ENCODE measurements at places on chromosomes 5 and 9.

DNA sequence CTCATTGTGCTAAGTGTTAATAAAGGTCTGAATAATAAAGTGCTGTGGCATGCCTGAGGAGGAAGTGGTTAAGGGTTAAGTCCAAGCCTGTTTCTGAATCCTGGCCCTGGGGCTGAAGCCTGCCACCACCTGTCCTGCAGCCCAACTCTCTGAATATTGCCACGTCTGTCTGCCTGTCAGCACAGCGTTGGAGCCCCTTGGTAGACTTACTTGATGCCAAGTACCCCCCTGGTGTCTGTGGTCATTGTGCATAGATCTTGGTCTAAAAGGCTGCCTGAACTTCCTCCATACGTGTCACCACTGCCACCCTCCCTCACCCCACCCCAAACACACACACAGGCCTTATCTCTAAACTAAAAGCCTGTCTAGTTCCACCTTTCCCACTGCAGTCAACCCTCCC is 35.4 kb upstream of the SLC2A8 start:
- DNase-seq = peak; percentile 5

DNA sequence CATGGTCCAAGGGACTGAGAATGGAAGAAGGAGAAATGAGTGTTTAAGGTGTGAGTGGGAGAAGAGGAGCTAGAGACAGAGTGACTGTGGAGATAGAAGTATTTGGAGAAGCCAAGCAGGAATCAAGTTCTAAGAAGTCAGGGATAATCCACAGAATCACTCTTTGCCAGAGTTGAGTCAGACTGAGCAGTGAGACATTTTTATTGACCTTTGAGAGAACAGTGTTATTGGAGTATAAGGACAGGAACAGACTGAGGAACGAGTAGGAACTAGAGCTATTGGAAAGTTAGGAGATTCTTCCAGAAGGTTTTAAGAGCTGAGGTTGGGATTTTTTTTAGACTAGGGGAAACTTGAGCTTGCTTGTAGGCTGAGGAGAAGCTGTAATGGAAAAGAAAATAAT is 37.2 kb downstream of the RCL1 start:
- no peak for DNase-seq

DNA sequence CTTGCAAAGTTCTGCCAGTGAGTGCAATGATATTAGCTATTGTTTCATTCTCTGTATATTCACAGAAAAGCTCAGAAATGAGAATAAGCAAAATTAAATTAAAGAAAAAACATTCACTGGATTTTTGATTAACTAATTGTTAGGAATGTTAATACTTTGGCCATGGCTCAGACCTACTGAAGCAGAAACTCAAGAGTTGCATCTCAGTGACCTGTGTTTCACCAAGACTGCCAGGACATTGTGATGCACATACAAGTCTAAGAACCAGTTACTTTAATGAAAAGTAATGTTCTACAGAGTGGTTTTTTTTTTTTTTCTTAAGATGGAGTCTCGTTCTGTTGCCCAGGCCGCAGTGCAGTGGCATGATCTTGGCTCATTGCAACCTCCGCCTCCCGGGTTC is 464.9 kb upstream of the NMUR2 start:
- DNase-seq = no peak

DNA sequence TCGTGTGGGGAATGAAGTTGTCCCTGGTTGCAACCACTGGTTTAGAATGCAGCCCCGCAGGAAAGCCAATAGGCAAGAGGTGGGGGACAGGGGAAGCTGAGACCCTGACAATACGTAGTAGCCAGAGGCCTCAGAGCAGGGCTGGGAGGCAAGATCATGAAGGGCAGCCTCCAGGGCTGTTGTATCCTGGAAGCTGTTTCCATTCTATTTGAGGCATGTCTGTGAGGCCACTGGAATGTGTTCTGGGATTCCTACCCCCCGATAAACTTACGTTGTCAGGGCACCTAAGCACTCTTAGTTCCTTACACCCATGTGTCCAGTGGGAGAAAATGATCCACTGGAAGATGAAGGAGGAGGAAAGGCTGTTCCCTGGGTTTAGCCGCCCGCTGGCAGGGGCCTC is 177.3 kb downstream of the CFAP90 start:
- no peak for DNase-seq

DNA sequence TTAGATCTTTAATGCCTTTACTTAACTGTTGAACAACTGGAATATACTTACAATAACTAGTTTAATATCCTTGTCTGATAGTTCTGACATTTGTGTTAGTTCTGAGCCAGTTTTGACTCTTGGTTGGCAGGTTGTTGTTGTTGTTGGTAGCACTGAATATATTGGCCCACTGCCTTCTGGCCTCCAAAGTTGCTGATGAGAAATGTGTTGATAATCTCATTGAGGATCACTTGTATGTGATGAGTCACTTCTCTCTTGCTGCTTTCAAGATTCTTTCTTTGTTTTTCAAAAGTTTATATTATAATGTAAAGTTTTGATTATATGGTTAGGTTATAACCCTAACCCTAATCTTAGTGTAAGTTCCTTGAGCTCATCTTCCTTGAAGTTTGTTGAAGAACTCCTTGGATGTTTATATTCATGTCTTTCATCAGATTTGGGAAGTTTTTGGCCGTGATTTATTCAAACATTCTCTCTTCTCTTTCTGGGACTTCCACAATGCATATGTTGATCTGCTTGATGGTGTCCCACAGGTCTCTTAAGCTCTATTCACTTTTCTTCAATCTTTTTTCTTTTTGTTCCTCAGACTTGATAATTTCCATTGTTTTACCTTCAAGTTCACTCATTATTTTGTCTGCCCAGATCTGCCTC is 149.7 kb downstream of the FGF18 start:
- DNase-seq = no peak

DNA sequence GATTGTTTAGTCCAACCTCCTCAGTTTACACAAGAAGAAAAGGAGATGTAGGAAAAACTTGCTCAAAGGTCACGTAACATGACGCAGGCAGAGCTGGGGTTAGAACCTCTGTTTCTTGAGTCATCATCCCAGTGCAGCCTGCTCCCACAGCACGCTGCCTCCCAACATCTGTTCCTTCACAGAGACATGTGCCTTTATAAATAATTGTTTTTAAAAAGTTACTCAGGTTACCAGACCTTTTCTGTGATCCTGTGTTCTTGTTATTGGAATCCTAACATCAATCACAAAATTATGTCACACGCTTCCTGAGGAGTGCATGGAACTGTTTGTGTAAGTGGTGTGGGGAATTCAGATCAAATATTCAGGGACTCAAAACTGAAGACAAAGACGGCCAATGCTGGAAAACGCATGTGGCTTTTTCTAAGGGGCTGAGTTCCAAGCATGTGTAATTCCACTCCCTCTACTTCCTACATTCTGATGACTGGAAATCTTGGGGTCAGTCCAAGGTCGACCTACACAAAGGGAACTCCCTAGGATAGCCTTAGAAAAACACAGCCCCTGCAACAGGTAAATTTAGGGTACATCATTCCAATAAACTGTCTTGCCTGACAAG is 184.3 kb downstream of the TSSK1B start:
- no peak for DNase-seq

DNA sequence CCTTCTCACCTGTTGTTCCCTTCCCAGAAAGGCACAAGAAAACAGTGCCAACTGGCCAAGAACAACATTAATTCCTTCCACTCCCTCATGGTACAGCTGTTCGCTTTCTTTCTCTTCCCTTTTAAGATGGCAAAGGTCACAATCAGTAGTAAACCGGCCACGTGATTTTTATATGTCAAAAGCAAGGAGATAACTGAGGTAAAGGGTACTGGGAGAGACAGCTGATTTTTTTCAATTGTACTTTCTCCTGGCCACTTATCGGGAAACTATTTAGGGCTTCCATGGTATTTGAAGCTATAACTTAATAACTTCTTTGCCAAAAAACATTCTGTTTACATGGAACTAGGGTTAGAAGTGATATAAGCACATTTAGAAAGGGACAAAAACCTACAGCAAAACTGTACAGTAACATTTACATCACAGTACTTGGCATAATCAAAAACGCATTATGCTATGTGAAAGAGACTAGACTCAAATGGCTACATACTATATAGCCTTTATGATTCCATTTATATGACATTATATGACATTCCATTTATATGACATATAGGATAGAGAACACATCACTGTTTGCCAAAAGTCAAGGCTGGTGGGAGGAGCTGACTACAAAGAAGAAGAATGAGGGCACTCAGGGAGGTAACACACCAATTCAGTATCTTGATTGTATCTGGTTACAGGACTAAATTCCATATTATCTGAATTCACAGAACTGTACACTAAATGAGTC is 24.8 kb downstream of the PLPP1 start:
- no peak for DNase-seq

GRCh38 chr9:137029058-137029936 is 1.3 kb upstream of the ABCA2 start:
- peak; percentile 92 for DNase-seq

DNA sequence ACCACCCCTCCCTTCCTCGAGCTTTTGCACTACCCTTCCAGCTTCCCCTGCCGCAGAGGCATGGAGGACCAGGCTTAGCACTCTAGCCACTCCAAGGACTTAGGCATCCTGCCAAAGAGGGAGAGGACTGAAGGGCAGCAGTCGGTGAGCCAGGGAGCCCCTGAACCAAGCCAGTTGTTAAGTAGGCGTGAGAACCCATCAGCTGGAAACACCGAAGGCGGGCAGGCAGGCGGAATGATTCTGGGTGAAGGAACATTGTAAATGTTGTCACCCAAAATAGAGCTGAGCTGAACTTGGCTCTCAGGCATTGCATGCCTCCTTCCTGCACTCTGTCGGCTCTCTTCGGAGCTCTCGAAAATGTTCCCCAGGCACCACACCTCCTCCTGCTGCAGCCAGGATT is 42.8 kb downstream of the NRG2 start:
- DNase-seq = no peak

GRCh38 chr5:146193285-146193684 is 10.1 kb upstream of the RBM27 start:
- DNase-seq = no peak

DNA sequence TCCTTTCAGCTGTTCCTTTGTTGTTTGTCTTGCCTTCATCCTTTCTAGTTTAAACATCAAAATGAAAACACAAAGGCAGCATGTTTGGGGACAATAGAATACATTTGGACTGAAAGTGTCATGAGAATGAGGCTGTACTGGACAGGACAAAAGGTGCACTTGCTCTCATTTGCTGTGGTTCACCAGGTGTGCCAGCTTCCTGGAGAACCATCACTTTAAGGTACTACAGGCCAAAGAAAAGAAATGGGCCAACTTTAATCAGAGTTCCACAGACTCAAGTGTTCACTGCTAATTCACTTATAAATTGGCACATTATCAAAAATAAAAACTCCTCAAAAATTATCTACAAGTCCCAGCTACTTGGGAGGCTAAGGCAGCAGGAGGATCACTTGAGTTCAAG is 53.8 kb downstream of the ABHD17B start:
- no peak for DNase-seq

- no peak for DNase-seq
Measured at GRCh38 chr5:137847687-137848086, 20.0 kb upstream of the MYOT start.

GRCh38 chr5:13939638-13940037 is 4.8 kb downstream of the DNAH5 start:
- no peak for DNase-seq

- no peak for DNase-seq
Measured at GRCh38 chr5:81389025-81389424, 4.9 kb downstream of the ACOT12 start.

DNA sequence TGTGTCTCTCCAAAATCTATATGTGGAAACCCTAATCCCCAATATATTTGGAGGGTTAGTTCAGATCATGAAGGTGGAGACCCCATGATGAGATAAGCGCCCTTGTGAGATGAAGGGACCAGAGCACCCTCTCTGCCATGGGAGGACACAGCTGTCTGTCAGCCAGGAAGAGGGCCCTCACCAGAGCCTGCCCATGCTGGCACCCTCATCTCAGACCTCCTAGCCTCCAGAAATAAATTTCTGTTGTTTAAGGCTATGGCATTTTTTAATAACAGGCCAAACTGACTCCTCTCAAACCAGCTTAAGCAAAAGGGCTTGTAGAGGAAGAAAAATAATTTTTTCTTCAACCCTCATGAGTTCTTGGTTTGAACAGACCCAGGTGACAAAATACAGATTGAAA is 79.2 kb upstream of the MAMDC2 start:
- DNase-seq = no peak

DNA sequence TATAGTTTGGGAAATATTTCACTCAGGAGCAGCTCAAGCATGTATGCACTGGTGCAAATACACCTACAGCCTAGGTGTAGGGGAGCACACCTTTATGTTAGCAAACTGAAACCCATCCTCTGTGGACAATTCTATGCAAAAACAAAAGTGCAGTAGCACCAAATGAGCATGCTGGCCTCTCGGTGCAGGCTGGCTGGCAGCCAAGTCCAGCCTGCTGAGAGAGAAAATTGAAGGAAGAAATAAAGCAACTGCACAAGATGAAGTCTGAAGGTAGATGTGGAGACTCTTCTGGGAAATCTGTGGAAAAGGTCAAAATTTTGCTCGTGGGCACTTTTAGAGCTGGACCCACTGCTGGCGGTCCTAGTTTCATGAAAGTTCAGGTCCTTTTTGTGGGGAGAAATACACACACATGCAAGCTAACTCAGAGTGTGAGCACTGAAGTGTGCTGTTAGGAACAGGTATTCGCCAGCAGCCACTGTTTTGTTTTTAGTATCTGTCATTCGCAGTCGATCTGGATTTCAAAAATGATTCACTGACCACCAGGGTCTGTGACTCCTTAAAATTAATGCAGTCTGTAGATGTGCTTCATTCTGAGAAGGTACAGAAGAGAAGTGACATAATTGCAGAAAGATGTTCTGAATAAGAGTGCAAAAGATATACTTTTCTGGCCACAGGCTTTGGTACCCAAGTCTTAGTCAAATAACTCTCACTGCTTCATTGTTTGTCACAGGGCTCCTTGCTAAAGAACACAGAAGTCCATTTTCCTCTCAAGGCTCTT is 281.7 kb downstream of the PARP8 start:
- DNase-seq = no peak

DNA sequence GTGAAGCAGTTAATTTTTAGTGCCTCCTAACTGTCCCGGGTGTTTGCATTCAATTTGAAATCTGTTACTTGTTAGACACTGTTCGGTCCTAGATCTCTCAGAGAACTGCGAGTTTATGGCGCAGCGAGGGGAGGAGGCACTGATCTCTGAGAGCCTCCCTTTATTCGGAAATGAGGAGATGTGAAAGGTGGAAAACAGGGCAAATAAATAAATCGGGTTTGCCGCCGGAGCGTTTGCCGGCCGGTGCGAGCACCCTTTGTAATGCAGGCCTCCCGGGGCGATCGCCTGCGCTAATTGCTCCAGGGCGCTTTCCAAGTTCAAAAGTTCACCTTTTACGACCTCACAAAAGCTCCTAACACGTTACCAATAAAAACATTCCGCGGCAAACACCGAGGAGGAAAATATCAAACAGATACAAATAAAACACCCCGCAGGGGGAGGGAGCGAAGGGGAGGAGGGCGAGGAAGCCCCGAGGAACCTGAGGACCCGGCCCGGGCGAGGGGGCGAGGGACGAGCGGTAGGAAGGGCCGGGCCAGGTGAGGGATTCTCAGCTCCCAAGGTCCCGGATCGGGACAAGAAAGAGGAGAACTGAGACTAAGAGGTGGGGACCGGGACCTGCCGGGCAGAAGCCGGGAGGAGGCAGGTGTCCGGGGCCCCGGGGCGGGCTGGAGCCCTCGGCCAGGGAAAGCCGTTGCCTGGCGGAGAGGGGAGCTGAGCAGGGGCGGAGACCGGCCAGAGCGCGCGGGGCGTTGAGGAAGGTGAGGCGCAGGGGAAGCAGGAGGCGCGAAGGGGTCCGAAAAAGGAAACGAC is 1.4 kb downstream of the NR6A1 start:
- DNase-seq = no peak

GRCh38 chr9:95261890-95262289 is 55.6 kb downstream of the FANCC start:
- no peak for DNase-seq

- DNase-seq = no peak
Measured at GRCh38 chr5:173961418-173961817, 27.6 kb upstream of the C5orf47 start.

- DNase-seq = no peak
Measured at GRCh38 chr5:135386886-135387628, 12.0 kb downstream of the MACROH2A1 start.
